Left kidney (tissue), 8 donors: ENCODE measurements at places on chromosomes 16 and 17. TPM values are rescaled to one million over a fixed set of nuclear protein-coding genes. Genes with fewer than 3 reads are reported as not detected.
A peak's percentile ranks its signal among the peaks of the same experiment; 100 is the strongest.

GRCh38 chr17:81888105-81888987 is 3.0 kb downstream of the ALYREF start:
- no peak for DNase-seq

- no peak for DNase-seq
Observed at GRCh38 chr16:66508248-66508913, 41.5 kb downstream of the TK2 start.

DNA sequence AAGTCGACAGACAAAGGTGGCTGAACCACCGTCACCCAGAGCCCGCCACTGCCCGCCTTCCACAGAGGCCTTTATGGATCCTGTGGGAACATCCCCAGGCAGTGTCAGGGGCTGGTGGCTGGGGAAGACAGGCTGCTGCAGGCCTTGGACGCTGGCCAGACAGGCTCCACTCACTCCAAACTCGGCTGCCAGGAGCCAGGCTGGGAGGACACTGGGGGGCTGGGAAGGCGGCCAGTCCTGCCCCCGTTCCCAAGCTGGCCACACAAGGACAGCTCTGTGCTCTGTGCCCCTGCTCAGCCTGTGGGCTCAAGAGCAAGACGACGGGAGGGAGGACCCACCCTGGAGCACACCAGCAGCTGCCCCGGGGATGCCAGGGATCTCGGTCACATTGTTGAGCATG is 7.6 kb upstream of the LCAT start:
- no peak for DNase-seq

The CCL17 gene
- polyA plus RNA-seq = not detected

DNA sequence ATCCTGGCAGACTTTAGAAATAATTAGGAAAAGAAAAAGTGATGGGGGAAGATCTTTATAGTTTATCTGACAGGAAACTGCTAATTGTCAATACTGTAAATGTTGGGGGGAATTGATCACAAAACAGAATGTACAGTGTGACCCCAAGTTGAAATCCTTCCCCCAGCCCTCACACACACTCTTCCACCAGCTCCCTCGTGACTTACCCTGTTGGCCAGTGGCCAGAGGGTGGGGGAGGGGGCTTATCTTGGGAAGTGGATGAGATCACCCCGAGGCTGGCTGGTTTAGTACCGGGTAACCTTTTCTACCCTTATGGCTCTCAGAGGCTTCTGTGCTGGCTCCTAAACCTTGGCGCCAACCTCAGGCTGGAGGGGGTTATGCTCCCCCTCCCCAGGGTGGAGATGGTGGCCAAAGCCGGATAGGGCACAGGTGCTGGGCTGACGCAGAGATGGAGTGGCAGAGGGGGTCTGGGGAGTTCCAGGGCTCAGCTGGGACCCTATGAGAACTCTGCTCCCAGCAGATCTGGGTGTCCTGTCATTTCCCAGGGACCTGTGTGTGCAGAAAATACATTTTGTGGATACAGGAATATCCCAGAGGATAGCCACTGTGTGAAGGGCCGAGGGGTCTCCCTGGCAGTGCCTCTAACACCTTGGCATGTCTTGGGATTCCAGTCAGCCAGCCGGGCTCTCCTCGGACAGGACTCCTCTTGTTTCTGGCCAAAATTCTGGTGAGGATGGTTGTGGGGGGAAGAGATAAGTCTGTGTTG is 18.6 kb downstream of the CDH16 start:
- DNase-seq = peak; percentile 88

GRCh38 chr17:31490019-31490650 is 98.7 kb downstream of the RAB11FIP4 start:
- no peak for DNase-seq

GRCh38 chr17:7001318-7001961 is 5.6 kb downstream of the ALOX12 start:
- DNase-seq = no peak
